Endodermal cell (in vitro differentiated cells): ENCODE measurements at places on chromosomes 13 and 19. TPM values are rescaled to one million over a fixed set of nuclear protein-coding genes. Genes with fewer than 3 reads are reported as not detected.

DNA sequence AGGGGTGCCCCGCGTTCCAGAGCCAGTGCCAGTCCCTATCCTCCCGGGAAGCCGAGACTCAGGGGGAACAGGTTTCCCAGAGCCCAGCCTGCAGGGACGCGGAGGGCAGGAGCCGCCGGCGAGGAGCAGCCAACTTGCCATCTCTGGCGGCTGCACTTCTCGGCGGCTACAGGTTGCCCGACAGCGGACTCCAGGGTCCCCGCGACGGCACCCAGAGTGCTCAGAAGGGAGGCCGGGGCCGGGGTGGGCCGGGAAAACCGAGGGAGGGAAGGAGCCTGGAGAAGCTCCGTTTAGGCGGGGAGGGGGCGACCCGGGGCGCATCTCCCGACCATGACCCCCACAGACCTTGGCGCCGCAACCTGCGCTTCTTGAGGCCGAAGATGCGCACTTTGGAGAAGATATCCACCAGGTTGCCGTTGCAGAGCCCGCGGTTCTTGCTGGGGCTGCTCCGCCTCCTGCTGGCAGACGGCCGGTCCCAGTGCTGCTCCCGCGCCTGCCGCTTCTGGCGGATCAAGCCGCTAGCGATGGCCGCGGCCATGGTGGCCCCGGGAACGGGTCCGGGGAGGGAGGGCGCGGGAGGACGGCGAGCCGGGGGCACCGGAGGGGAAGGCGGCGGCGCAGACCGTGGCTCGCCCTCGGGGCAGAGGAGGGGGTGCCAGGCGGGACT, 463.8 kb downstream of the ITGBL1 start:
- no peaks in the 10 kb centered on the region for H3K36me3 ChIP-seq
- H3K27ac ChIP-seq, result no peak overlapping the region
- peak overlapping the region; percentile 68 for H3K4me3 ChIP-seq
- H3K27me3 ChIP-seq, result peaks cover 86% of the 10 kb centered on the region
- peak; percentile 91 for DNase-seq

Gene RNF6
- total RNA-seq, result 14.8 to 23.3 TPM (median 20.4 TPM) in 3 replicates

- H3K4me3 ChIP-seq, result no peak overlapping the region
- no peaks in the 10 kb centered on the region for H3K27me3 ChIP-seq
- no peak for DNase-seq
- no peaks in the 10 kb centered on the region for H3K4me1 ChIP-seq
- H3K36me3 ChIP-seq, result peaks cover 42% of the 10 kb centered on the region
- no peak overlapping the region for H3K27ac ChIP-seq
These were observed 16.4 kb downstream of the FBN3 start for GRCh38 chr19:8132858-8133458.

- H3K27ac ChIP-seq, result no peak overlapping the region
- H3K4me3 ChIP-seq, result no peak overlapping the region
- no peaks in the 10 kb centered on the region for H3K27me3 ChIP-seq
These were observed 418.9 kb downstream of the KLF12 start for GRCh38 chr13:73715114-73715910.

DNA sequence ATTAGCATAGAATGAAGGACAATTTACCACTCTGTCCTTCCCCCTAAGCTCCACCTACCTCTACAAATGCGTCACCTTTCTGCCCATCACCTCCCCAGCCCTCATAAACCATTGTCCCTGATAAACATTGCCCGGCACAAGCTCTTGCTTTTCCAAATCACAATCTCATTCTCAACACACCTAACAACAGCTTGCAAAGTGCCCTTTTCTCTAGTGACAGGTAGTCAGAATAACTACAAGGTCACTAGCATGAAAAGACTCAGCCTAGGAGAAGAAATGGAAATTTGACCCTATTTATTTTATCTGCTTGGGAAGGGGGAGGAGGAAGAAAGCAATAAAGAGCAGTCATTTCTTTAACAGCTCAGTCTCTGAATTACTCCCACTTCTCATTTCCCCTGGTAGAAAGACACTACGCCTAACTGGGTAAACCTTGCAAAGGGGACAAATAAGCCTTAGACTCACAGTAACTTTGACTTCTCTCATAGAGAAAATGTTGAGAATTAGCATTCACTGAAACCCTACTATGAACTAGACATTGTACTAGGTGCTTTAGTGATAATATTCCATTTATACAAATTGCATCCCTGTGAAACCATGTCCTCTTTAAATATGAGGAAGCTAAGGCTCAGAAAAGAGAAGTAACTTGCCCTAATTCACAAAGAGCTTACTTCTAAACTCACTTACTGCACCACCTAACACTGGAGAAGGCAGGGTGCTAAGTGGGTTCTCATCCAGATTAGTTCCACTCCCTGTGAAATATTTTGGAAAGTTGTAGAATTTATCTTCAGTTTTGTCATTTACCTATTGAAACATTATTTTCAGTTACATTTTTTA, 116.2 kb upstream of the FNDC3A start:
- H3K27ac ChIP-seq, result no peak overlapping the region
- peak; percentile 57 for DNase-seq
- no peaks in the 10 kb centered on the region for H3K36me3 ChIP-seq

GRCh38 chr13:46367617-46368327, 19.3 kb downstream of the RUBCNL start:
- no peaks in the 10 kb centered on the region for H3K36me3 ChIP-seq
- H3K27me3 ChIP-seq, result no peaks in the 10 kb centered on the region
- no peak for DNase-seq
- no peak overlapping the region for H3K27ac ChIP-seq
